CD4-positive, CD25-positive, alpha-beta regulatory T cell (primary cell): ENCODE measurements at places on chromosomes 2 and 18.

- peak; percentile 57 for DNase-seq
These were observed 1.2 kb downstream of the SEMA4C start for GRCh38 chr2:96868555-96869280.

- DNase-seq: no peak
These were observed 8.7 kb upstream of the MTERF4 start for GRCh38 chr2:241110607-241111439.

DNA sequence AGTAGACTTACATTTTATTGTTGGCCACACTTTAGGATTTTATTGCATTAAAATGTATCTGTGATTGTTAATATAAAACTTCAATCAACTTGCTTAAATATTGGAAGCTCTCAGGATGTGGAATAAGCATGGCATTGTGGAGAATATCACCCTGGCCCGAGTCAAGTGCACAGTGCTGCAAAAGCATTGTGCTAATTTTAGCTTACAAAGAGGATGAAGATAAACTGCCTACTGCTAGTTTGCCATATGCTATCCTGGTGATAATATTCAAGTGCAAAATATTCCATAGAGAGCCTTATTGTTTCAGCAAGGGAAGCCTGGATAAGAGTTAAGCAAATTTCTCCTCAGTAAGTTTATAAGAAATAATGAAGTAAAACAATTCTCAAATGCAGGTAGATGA lies 54.5 kb downstream of the MEIS1 start:
- no peak for DNase-seq

DNA sequence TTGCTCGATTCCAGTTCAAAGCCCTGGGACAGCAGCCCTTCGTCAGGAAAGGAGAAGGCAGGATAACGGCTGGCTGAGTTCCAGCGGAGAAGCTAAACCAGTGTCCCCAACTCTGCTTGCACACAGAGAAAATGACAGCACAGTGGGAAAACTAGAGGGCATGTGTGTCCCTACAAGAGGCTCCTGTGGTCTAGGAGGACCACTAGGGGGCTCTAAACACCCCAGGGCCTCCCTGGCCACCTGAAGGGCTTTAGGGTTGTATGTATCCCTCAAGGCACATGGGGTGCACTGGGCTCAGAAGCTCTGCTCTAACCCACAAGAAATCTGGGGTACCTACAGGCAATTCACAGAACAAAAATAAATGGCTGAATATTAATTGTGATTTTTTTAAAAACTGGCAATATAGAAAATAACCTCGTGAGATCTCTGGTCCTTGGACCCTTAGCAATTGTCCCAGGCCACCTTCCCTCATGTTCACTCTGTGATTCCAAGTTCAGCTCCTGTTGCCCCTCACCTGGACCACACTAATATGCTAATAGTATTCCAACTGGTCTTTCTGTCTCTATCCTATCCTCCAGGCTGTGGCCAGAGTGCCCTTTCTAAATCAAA lies 17.5 kb downstream of the STAT1 start:
- DNase-seq: peak; percentile 19

- DNase-seq: no peak
These were observed 75.0 kb downstream of the DTNB start for GRCh38 chr2:25598332-25598731.

DNA sequence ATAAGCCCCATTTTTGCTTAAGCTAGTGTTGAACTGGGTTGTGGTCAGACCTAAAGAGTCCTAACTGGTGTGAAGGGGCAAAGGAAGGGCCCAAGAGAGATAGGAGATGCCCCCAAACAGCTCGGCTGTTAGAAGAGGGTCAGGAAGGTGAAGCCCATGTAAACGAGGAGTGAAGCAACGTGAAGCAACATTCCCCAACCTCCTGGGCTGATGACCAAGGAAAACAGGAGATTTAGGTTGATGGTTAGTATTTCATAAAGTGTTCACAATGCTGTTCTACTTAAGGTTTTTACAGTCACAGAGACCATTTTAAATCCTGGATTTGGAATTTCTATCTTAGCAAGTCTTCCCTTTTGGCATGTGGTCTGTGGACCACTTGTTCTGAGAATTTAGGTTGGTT lies 144.0 kb upstream of the SERPINE2 start:
- no peak for DNase-seq

GRCh38 chr2:61575447-61575859 lies 37.3 kb upstream of the XPO1 start:
- no peak for DNase-seq
